ENCODE measurements at places on chromosomes 4 and X. TPM values are rescaled to one million over a fixed set of nuclear protein-coding genes. Genes with fewer than 3 reads are reported as not detected.
A peak's percentile ranks its signal among the peaks of the same experiment; 100 is the strongest.

Gene ADAM29
- not detected for total RNA-seq

DNA sequence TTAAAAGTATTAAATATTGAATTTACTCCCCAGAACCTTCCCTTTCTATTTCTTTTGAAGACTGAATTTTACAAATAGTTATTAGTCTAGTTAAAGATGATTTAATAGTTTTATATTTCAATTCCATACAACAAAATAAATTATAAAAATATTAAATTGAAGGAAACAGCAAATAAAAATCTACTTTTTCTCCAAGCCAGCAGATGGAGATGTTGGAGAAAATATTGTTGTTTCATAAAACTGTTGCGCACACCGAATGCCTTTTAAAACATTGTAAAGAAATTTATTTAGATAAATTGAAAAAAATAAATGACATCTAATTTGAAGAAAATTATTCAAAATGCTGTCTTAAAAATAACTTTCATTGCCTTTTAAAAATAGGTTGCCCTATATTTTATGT lies 5.5 kb downstream of the GRIA2 start:
- H3K4me3 ChIP-seq, result no peak overlapping the region
- no peak for DNase-seq
- no peaks in the 10 kb centered on the region for H3K27me3 ChIP-seq

GRCh38 chr4:4386736-4387392 lies at the start of gene NSG1:
Gene NSG1 (plus strand): TSS chr4:4387102. CDS start chr4:4387630, 528 bp downstream.
- no peaks in the 10 kb centered on the region for H3K27me3 ChIP-seq
- H3K36me3 ChIP-seq, result no peaks in the 10 kb centered on the region
- no peaks in the 10 kb centered on the region for H3K4me1 ChIP-seq
- H3K27ac ChIP-seq, result no peak within 1 kb of the TSS
- peak; percentile 45 for DNase-seq

- no peaks in the 10 kb centered on the region for H3K27me3 ChIP-seq
- no peak for DNase-seq
- no peak overlapping the region for H3K27ac ChIP-seq
- no peaks in the 10 kb centered on the region for H3K36me3 ChIP-seq
These were observed 1328.7 kb downstream of the ADGRL3 start for GRCh38 chr4:62528874-62529273.

- H3K27me3 ChIP-seq, result no peaks in the 10 kb centered on the region
- H3K36me3 ChIP-seq, result no peaks in the 10 kb centered on the region
- DNase-seq, result no peak
- H3K4me3 ChIP-seq, result no peak overlapping the region
- no peaks in the 10 kb centered on the region for H3K4me1 ChIP-seq
These were observed 371.2 kb downstream of the AFF2 start for GRCh38 chrX:148871422-148872160.

- H3K36me3 ChIP-seq, result no peaks in the 10 kb centered on the region
- H3K27ac ChIP-seq, result no peak overlapping the region
- H3K4me3 ChIP-seq, result no peak overlapping the region
- no peaks in the 10 kb centered on the region for H3K4me1 ChIP-seq
- DNase-seq, result no peak
These were observed 182.3 kb downstream of the INPP4B start for GRCh38 chr4:142663828-142664227.

Gene ADH7
- total RNA-seq, result not detected

DNA sequence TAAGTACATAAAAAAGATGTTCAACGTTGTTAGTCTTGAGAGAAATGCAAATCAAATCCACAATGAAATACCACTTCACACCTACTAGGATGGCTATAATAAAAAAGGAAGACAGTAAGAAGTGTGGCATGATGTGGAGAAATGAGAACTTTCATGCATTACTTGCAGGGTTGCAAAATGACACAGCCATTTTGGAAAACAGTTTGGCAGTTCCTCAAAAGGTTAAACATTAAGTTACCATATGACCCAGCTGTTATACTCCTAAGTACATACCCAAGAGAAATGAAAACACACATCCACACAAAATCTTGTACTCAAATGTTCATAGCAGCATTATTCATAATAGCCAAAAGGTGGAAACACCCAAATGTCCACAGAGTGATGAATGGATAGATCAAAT lies 25.8 kb upstream of the LIMCH1 start:
- H3K27ac ChIP-seq, result no peak overlapping the region
- H3K27me3 ChIP-seq, result no peaks in the 10 kb centered on the region
- DNase-seq, result no peak
- no peaks in the 10 kb centered on the region for H3K4me1 ChIP-seq
- H3K36me3 ChIP-seq, result no peaks in the 10 kb centered on the region
- H3K4me3 ChIP-seq, result no peak overlapping the region

Gene MAGEA12
- not detected for total RNA-seq

- H3K4me3 ChIP-seq, result no peak overlapping the region
- no peaks in the 10 kb centered on the region for H3K36me3 ChIP-seq
- no peak for DNase-seq
- H3K27me3 ChIP-seq, result no peaks in the 10 kb centered on the region
- no peaks in the 10 kb centered on the region for H3K4me1 ChIP-seq
- no peak overlapping the region for H3K27ac ChIP-seq
These were observed 56.4 kb upstream of the SLIT2 start for GRCh38 chr4:20195071-20195885.

DNA sequence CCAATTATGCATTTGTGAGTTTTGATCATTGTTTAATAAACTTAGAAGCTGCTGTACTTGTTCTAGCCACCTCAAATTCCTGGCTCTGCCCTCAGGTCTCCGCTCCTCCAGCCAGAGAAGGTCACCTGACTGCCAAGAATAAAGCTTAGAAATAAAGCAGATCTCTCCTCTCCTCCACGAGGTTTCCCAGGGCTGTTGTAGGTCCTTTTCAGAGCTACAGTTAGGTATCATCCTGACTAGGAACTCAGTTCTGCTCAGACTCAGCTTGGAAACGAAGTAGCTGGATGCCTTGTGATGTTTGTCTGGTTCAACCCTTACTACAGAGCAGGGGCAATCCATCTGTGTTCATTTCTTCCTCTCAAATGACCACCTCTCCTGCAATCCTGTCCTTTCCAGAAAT lies 79.1 kb upstream of the RAPGEF2 start:
- no peak overlapping the region for H3K27ac ChIP-seq
- H3K36me3 ChIP-seq, result no peaks in the 10 kb centered on the region
- H3K4me1 ChIP-seq, result no peaks in the 10 kb centered on the region
- no peak overlapping the region for H3K4me3 ChIP-seq
- DNase-seq, result no peak

DNA sequence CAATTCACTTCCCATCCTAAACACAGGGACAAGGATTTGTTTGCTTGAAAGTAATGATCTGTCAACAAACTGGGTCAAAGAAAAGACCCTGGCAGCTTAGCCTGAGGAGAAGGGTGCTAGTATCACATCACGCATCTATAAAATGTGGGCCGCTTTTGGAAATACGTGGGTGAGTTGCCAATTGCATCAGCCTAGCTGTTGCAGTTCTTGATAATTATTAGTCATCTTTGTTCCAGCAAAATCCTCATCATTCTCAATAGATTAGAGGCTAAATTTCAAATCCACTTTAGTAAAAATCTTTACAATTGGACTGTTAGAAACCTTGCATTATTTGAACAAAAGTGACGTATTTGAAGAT lies 33.6 kb upstream of the TAPT1 start:
- H3K36me3 ChIP-seq, result no peaks in the 10 kb centered on the region
- no peak for DNase-seq
- no peaks in the 10 kb centered on the region for H3K4me1 ChIP-seq

Gene SPANXN3
- total RNA-seq, result not detected

GRCh38 chr4:104093247-104093646 lies 373.5 kb upstream of the TACR3 start:
- H3K27ac ChIP-seq, result no peak overlapping the region
- H3K4me1 ChIP-seq, result no peaks in the 10 kb centered on the region
- H3K27me3 ChIP-seq, result no peaks in the 10 kb centered on the region
- H3K36me3 ChIP-seq, result no peaks in the 10 kb centered on the region
- H3K4me3 ChIP-seq, result no peak overlapping the region
- no peak for DNase-seq

Gene THAP6
- total RNA-seq, result 18.2 TPM

Gene BGN
- not detected for total RNA-seq

GRCh38 chrX:126550816-126551215 lies 1.8 kb downstream of the DCAF12L1 start:
- H3K27me3 ChIP-seq, result no peaks in the 10 kb centered on the region
- no peak for DNase-seq
- H3K27ac ChIP-seq, result no peak overlapping the region
- H3K36me3 ChIP-seq, result no peaks in the 10 kb centered on the region

Gene CLDN34
- total RNA-seq, result not detected

Gene PHKA1
- total RNA-seq, result 0.24 TPM

Gene FDCSP
- total RNA-seq, result not detected

Gene PPARGC1A
- not detected for total RNA-seq

DNA sequence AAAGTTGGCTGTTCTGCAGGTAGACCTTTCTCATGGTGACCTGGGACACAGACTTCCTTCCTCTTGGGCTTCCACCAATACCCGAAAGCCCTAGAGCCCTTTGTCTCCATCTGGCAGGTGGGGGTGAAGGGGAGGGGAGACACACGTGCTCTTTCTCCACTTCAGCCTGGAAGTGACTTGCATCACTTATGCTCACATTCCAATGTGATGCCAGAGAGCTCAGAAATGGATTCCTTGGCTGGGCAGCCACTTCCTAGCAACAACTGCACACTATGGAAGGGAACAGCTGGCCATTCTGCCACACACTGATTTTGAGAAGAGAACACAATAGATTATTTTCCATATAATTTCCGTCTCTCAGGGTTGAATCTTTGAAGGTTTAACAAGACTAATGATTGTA lies 36.3 kb downstream of the C4orf51 start:
- H3K4me3 ChIP-seq, result no peak overlapping the region
- no peak overlapping the region for H3K27ac ChIP-seq
- no peak for DNase-seq
- no peaks in the 10 kb centered on the region for H3K27me3 ChIP-seq
- no peaks in the 10 kb centered on the region for H3K4me1 ChIP-seq

DNA sequence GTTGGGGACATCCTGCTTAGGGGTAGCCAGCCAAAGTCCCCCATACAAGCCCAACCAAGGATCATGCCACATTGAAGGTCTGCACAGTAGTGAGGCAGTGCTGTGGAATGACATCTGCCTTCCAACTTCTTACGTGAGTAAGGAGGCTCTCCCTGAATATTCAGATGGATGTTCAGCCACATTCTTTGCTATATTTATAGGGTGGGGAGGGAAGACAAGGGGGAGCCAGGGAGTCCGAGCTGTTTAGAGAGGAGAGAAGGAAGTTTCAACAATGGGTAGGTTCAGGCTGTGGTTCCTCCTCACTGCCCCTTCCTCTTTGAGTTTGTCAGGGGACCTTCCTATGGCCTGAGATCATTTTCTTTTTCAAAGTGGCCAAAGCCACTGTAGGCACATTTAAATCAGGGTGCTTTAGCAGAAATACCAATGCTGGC lies 29.8 kb downstream of the MSN start:
- peak overlapping the region; percentile 68 for H3K27ac ChIP-seq
- no peaks in the 10 kb centered on the region for H3K36me3 ChIP-seq
- DNase-seq, result no peak
- peak overlapping the region; percentile 36 for H3K4me3 ChIP-seq

- H3K4me1 ChIP-seq, result no peaks in the 10 kb centered on the region
- H3K27ac ChIP-seq, result no peak overlapping the region
- no peaks in the 10 kb centered on the region for H3K36me3 ChIP-seq
- H3K4me3 ChIP-seq, result no peak overlapping the region
- no peak for DNase-seq
- no peaks in the 10 kb centered on the region for H3K27me3 ChIP-seq
These were observed 15.6 kb upstream of the CLDN24 start for GRCh38 chr4:183337833-183338232.

Gene GAGE12F
- total RNA-seq, result not detected

GRCh38 chr4:176906709-176907108 lies 114.0 kb upstream of the VEGFC start:
- H3K27ac ChIP-seq, result no peak overlapping the region
- no peaks in the 10 kb centered on the region for H3K4me1 ChIP-seq
- no peak for DNase-seq
- no peaks in the 10 kb centered on the region for H3K36me3 ChIP-seq

GRCh38 chrX:13511944-13512330 lies 57.5 kb upstream of the EGFL6 start:
- H3K4me1 ChIP-seq, result no peaks in the 10 kb centered on the region
- H3K36me3 ChIP-seq, result no peaks in the 10 kb centered on the region
- no peaks in the 10 kb centered on the region for H3K27me3 ChIP-seq
- DNase-seq, result no peak

GRCh38 chr4:174714393-174715211 lies 114.4 kb downstream of the GLRA3 start:
- H3K36me3 ChIP-seq, result no peaks in the 10 kb centered on the region
- no peaks in the 10 kb centered on the region for H3K4me1 ChIP-seq
- no peak for DNase-seq
- H3K27ac ChIP-seq, result no peak overlapping the region

DNA sequence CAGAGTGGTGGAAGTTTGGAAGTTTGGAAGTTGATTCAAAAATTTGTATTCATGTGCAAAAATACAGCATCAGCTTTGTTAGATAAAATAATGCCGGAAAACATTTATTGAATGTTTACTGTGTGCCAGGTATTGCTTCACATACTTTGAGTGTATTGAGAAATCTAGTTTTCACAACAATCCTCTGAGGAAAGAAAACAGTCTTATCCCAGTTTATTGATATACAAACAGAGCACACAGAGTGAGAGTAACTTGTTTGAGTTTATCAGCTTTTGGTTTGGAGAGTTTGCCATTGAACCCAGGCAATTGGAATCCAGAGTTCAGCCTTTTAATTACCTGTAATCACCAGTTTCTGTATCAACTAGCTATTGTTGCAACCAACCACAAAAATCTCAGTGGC lies 127.2 kb upstream of the RPS6KA3 start:
- H3K27ac ChIP-seq, result no peak overlapping the region
- DNase-seq, result no peak
- no peak overlapping the region for H3K4me3 ChIP-seq
- H3K4me1 ChIP-seq, result no peaks in the 10 kb centered on the region
- H3K27me3 ChIP-seq, result no peaks in the 10 kb centered on the region
- no peaks in the 10 kb centered on the region for H3K36me3 ChIP-seq

- DNase-seq, result no peak
- no peak overlapping the region for H3K4me3 ChIP-seq
- H3K27me3 ChIP-seq, result no peaks in the 10 kb centered on the region
- H3K27ac ChIP-seq, result no peak overlapping the region
- no peaks in the 10 kb centered on the region for H3K36me3 ChIP-seq
These were observed 1.1 kb downstream of the GABRA2 start for GRCh38 chr4:46388857-46389256.

All from naive thymus-derived CD4-positive, alpha-beta T cell (primary cell).